Head of caudate nucleus (tissue), 42 donors: ENCODE measurements at places on chromosomes 4 and X.

- no peak for DNase-seq
Measured at GRCh38 chr4:71772592-71772991, 11.3 kb downstream of the GC start.

DNA sequence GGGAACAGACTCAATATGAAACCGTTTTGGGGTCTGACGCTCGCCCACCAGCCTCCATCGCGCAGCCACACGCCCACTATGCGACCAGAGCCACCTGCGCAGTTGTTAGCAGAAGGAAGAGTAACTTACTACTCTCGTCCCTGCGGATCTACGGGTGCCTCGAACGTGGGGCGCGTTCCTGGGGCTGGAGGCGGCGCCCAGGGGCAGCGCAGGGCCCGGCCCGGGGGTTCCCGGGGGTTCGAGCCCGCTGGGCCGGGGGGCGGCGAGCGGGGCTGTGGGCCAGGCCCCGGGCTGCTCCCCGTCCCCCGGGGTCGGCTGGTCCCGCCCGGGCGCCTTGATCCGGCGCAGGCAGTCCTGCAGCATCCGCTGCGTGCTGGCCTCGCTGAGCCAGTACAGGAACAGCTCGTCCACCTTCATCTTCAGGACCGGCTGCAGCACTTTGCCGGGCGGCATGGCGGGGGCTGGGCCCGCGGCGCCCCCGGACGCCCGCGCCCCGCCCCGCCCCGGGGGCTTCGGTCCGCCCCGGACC is 404 bp downstream of the PPP2R3B start:
- DNase-seq: no peak

DNA sequence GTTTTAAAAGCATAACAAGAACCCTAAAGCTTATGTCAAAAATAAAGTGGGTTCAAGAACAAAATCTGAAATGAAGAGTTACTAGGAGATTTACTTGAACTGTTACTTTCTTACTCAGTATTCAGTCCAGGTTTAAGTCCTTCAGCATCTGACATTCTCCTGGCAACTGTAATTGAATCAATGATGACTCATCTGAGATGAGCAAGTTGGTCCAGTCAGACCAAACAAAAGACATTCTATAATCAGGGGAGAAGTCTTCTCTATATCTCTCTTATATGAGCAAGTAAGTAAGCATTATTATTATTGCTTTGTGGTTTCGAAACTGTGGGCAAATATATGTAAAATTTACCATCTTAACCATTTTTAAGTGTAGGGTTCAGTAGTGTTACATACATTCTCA is 34.6 kb downstream of the MAP9 start:
- DNase-seq: no peak

- DNase-seq: peak; percentile 21
Measured at GRCh38 chrX:87517571-87518141, at the start of gene KLHL4. KLHL4 (plus strand) TSS chrX:87517802; CDS start chrX:87517894, 92 bp downstream.

GRCh38 chr4:161919442-161920220 is 244.2 kb downstream of the FSTL5 start:
- no peak for DNase-seq

GRCh38 chr4:165994701-165995100 is 121.7 kb downstream of the TLL1 start:
- DNase-seq: no peak

- DNase-seq: no peak
Measured at GRCh38 chr4:183350317-183351071, 28.3 kb upstream of the CLDN24 start.

DNA sequence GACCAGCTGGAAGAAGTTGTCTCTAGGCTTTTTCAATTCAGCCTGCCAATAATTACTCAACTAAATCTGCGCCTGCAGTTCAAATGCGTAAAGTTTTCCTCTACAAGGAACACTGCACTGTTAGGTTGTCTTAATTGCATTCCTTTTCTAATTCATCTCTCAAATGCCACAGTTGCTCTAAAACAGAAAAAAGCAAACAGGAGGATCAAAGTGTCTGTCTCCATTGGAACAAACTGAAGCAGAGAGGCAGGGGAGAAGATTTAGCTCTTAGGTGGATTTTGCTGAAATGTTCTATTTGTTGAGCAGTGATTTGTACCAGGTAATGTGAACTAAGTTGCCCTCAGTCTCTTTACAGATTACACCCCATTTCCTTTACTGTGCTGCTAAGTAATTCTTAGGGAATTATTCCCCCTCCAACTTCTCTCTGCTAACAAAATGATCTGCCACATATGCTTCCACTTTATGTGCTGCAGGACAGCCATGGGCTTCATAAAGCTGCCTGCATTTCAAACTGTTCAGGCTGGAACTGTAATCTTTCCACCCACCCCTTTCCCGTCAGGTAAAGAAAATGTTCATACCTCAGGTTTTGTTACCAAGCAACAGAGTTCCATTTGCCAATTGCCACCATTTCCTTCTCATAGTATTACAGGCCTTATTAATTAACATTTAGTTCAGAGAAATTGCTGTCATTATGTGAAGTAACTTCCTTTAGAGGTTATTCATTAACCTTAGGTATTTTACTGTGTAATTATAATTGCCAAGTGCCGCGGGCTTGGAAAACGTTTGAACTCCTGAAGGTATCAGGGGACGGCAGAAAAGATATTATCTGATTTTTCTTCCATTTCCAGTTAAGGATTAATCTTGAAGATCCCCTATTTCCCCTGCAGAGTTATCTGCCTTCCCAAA is 149.3 kb downstream of the SPRY1 start:
- no peak for DNase-seq

DNA sequence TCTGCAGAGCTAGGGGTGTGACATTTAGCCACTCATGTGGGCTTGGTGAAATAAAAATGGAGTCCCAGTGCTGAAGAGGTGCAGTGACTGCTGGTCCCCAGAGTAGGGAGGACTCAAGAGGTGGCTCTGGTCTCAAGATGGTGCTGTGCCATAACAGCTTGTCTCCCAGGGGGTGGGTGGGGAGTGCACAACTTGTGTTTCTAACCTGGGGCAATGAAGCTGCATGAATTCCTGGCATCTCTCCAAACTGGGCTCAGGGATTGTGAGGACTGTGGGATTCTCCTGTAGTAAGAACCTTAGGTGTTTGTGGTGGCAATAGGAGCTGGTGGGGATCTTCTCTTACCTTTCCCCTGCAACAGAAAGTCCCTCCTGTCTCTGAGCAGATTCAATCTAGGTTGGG is 278.9 kb upstream of the SFRP2 start:
- DNase-seq: no peak

DNA sequence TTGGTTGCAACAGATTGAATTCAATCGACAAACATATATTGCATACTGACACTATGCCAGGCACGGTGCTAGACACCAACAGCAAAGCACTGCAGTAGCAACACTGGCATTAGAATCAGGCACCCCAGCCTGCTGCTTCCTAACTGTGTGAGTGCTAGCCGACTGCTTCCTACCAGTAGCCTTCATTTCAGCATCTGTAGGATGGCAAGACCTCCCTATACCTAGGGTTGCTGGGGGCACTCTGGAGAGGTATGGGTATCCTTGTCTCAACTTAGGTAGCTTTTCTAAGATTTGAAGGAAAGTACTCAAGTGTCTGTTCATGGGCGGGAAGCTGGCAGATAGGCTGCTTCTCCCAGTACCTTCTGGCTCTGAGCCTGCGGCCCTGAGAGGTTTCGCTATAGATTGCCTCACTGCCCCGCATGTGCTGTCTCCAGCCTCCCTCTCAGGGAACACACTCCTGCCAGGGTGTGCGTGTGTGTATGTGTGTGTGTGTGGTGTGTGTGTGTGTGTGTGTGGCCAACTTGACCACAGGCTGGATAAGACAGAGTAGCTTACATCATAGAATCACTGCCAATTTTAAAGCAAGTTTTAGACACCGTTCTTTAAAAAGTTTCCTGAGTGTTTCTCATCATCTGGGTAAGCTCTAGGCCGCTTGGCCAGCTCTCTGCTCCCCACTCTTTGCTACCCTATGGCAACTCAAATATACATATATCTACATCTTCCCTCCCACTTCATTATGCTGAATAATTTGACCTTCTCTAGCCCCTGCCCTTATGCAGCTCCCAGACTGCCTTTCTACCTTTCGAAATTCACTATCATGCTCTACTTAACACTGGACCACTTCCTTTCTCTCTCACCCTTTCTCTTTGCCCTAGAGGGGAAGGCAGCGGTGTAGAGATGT is 97.0 kb upstream of the PJA1 start:
- no peak for DNase-seq

DNA sequence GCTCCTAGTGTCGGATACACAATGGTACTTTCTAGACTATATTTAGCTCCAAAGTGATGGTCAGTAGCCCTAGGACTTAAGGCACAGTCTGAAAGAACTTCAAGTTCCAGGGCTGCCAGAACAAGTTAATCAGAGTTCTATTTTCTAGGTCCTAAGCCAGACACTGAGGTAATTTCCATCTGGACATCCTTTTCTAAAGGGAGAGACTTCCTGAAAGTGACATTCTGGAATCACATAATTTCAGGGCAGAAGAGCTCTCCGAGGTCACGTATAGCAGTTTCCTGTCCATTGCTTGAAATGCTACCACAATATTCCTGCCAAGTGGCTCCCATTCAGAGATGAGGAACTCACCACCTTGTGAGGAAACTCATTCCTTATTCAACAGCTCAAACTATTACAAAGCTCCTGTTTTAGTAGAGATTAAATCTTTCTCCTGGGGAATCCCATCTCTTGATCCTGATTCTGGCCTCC is 117.9 kb downstream of the COL25A1 start:
- no peak for DNase-seq

- DNase-seq: no peak
Measured at GRCh38 chr4:85763202-85763601, 288.3 kb downstream of the ARHGAP24 start.

DNA sequence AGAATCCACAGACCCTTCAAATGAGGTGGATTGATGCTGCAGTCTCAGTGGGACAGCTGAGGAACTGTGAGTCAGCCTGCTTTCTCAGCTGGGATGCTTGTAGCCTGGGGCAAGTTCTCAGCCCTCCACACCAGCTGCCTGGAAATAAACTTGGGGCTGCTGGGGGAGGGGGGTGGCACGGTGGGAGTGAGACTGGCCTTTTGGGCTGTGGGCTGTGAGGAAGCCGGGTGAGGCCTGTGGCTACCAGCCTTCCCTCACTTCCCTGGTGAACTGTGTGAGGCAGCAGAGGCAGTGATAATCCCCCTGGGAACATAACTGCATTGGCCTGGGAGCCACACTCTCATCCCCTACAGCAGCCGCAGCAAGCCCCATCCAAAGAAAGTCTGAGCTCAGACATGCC is 114.5 kb upstream of the GUCY1A1 start:
- no peak for DNase-seq

DNA sequence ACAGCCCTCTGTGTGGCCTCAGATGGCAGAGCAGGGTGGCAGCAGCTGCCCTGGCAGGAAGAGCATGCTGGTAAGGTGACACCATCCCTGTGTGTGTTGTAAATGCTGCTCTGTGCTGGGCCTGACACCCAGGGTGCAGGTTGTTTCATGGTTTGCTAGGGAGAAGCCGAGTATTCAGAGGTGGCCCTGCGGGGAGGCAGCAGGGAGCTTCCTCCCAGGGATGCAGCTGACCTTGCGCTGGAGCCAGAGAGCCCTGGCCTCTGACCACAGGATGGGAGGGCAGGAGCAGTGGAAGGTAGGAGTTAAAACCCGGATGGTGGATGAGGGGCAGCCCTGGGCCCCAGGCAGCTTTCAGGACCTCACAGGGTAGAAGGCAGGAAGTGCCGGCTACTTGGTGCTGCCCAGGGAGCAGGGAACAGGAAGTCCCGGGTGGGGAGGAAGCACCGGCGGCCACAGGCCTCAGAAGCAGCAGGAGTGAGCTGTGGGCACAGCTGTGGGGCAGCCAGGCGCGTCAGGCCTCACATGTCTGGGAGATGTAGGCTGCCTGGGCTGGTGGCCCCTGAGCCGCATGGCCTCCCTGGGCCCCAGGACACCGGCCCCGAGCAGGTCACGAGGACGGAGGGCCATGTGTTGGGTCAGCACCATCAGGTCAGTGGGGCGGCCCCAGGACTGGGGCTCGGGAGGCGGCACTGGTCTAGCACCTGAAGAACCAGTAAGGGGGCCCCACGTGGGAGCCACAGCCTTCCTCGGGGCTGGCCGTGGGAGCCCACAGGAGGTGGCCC is 19.1 kb downstream of the SH3BP2 start:
- DNase-seq: no peak

- no peak for DNase-seq
Measured at GRCh38 chr4:86977621-86978184, 42.9 kb downstream of the AFF1 start.

- DNase-seq: no peak
Measured at GRCh38 chr4:68904786-68905185, 46.8 kb downstream of the UGT2A3 start.

- DNase-seq: no peak
Measured at GRCh38 chrX:132708529-132708928, 219.7 kb upstream of the MBNL3 start.

DNA sequence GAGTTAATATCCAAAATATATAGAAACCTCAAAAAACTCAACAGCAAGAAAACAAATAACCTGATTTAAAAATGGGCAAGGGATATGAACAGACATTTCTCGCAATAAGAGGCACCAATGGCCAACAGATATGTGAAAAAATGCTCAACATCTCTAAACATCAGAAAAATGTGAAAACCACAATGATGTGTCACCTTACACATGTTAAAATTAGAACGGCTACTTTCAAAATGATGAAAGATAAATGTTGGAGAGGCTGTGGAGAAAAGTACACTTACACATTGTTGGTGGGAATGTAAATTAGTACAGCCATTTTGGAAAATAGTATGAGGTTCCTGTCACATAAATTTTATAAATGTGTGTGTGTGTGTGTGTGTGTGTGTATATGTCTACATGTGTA is 731.3 kb downstream of the DMD start:
- no peak for DNase-seq

DNA sequence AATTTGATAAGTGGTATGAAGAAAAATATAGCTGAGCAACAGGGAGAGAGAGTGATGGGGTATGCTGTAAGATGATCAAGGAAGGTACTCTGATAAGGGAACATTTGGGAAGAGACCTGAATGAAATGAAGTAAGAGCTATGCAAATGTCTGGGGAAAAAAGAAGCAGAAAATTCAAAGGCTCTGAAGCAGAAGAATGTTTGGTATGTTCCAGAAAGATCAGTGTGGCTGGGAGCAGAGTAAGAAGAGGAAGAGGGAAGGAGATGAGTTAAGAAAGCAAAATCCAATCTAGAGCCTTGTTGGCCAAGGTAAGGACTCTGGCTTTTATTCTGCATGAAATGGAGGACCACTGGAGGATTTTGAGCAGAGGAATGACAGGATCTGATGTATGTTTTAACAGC is 90.0 kb downstream of the AWAT2 start:
- DNase-seq: no peak

DNA sequence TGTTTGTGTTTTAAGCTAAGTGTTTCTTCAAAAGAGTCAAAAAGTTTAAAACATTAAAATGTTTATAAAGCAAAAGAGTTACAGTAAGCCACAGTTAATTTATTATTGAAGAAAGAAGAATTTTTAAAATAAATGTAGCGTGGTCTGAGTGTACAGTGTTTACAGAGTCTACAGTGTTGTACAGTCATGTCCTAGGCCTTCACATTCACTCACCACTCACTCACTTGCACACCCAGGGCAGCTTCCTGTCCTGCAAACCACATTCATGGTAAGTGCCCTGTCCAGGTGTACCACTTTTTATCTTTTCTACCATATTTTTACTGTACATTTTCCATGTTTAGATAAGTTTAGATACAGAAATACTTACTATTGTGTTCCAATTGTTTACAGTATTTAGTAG is 239.7 kb upstream of the AGA start:
- no peak for DNase-seq
